ENCODE measurements at places on chromosomes 3 and 15. TPM values are rescaled to one million over a fixed set of nuclear protein-coding genes. Genes with fewer than 3 reads are reported as not detected.

Gene SPSB4
- total RNA-seq, result 7.3 TPM

Gene AHSG
- not detected for total RNA-seq

Gene KBTBD13
- total RNA-seq, result 9.4 TPM

Gene PAQR5
- total RNA-seq, result 0.73 TPM

Gene GHSR
- total RNA-seq, result not detected

Gene GOLGA8K
- total RNA-seq, result 0.70 TPM

Gene GOLGA8S
- 0.16 TPM for total RNA-seq

Gene LTK
- total RNA-seq, result 1.1 TPM

GRCh38 chr3:54977439-54977838, 49.6 kb upstream of the LRTM1 start:
- DNase-seq, result no peak

DNA sequence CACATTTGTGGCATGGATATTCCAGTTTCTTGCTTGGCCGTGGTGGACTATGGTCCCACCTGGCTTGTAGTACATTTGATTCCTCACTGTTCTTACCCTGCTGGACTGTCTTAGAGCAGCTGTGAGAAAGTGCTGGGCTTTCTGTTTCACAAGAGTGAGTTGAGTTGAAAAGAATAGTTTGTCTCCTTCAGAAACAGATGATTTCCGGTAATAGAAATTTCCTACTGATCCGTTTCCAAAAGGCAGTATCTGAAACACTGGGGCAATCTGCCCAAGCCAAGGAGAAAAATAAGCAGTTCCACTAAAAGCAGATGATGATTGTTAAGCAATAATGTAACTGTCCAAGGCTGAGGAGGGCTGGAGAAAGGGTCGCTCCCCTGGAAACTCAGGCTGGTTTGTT, 96.0 kb downstream of the SUCLG2 start:
- DNase-seq, result no peak

DNA sequence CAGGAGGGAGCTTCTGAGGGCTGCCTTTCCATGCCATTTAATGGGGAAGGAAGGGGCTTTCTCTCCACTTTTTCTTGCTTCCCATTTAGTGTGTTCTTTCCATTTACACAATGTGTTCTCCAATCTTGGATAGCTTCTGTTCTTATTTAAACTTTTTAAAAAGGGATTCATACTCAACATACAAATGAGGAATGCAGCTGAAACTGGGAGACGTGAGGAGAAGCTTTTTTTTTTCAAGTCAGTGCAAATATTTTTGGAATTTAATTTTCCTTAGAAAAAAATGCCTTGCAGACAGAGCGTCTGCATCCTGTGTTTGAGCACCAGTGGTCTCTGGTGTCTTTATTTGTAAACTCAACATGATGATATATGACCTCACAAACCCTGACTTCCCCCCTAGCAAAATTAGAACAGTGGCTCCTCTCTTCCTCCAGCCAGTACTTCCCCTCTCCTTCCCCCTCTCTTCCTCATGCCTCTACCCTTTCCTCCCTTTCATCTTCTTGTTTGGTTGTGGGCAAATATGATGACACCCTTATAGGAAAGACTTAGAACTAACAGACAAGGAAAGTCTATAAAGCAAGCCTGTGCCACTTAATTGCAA, 48.1 kb upstream of the PCSK6 start:
- DNase-seq, result no peak

- no peak for DNase-seq
Observed at GRCh38 chr15:70820214-70820613, 33.7 kb downstream of the LARP6 start.

DNA sequence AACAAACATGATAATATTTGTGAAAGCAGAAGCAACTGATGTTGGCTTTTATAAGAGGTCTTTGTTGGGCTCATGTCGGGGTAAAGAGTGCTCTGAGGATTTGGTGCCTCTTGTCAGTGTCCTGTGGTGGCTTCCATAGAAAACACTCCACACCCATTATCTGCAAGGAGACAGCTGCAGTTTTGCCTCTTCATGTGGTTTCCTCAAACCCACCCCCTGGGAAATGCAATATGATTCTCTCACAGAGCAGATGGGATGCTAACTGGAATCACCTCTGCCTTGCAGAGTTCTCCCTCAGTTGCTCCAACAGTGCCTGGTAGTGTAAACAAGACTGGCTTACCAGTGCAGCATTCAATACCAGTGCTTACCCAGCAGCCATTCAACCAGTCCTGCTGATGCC, 771.4 kb upstream of the CFAP20DC start:
- no peak for DNase-seq

DNA sequence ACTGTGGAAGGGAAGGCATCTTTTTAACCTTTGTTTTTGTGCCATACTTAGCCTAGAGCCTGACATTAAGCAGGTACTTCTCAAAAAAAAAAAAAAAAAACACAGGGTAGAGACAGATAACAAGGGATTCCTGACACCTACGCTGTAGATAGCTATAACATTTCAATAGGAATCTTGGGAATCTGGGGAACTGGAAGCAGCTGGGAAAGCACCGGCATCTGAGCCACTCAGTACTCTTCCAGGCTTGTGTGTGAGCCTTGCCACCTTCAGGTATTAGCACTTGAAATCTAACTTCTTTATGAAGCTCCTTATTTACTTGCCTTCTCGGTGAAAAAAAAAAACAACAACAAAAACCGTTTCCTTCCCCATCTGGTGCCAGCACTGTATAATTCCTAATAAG, 46.8 kb downstream of the PIK3CA start:
- DNase-seq, result no peak

GRCh38 chr3:13332158-13332557, 88.0 kb downstream of the NUP210 start:
- DNase-seq, result no peak

- DNase-seq, result no peak
Observed at GRCh38 chr15:97177151-97177577, 783.3 kb upstream of the ARRDC4 start.

DNA sequence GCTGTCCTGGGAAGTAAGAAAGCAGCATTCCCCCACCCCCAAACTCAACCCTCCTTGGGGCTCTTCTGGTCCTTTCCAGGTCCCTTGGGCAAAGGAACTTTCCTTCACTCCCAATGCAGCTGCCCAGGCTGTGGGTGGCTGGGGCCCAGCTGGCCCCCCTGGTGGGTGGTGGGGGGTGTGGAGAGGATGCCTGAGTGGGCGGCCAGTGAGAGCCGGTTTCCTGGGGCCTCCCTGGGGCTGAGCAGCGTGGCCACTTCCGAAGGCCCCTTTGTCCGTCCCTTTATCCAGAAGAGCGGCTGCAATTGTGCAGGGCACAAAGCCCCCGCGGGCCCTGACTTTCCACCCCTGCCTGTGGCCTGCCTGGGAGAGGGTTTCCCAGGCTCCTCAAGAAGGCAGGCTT, 61.0 kb downstream of the RHCG start:
- DNase-seq, result no peak

- DNase-seq, result no peak
Observed at GRCh38 chr15:60648928-60649679, 170.2 kb upstream of the ICE2 start.

DNA sequence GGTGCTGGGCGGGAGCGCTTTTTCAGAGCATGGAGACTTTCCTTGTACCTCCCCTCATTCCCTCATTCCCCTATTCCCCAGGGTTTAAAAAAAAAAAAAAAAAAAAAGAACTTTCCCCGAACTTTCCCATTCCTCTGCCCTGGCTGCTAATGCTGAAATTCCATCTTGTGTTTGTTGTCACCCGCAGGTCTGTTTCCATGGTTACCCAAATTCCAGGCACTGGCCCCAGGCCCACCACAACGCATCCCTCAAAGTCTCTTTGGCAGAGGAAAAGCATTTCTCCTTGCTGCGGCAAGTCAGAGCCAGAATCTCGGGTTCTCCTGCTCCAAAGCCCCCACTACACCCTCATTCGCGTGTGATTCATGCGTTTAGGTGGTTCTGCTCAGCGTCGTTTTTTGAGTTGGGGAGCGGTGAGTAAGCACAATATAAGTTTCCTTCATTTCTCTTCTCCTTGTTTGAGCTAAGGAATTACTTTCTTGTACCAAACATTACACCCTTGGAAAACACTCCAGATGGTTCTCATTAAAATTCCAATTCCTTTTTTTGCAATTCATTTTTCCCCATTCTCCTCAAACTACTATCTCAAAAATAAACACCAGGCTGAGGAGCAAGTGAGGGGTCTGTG, 21.6 kb downstream of the ANAPC13 start:
- DNase-seq, result peak; percentile 82

GRCh38 chr15:67063689-67064606, 1.5 kb upstream of the SMAD3 start:
- DNase-seq, result no peak
